ENCODE measurements at places on chromosomes 7 and 10.

GRCh38 chr7:138579671-138580070, 119.6 kb downstream of the TRIM24 start:
- no peak for DNase-seq

DNA sequence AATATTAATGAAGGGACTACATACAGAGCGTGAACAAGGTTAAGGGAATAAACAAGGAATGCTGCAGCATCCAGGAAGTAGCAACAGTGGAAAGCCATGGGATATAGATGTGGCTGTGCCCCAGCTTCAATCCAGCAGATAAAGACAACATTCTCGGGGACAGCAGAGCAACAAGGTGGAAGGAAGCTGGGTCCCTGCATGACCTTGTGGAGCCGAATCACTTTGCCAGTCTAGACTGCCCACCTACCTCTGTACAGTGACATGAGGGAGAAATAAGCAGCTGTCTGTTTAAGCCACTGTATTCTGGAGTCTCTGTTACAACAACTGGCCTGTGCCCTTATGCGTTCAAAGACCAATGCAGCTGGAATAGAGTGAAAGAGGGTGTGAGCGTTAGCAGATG, 30.1 kb upstream of the SAMD8 start:
- DNase-seq: no peak

- no peak for DNase-seq
These were observed 128.4 kb downstream of the ARHGAP22 start for GRCh38 chr10:48476279-48476982.

DNA sequence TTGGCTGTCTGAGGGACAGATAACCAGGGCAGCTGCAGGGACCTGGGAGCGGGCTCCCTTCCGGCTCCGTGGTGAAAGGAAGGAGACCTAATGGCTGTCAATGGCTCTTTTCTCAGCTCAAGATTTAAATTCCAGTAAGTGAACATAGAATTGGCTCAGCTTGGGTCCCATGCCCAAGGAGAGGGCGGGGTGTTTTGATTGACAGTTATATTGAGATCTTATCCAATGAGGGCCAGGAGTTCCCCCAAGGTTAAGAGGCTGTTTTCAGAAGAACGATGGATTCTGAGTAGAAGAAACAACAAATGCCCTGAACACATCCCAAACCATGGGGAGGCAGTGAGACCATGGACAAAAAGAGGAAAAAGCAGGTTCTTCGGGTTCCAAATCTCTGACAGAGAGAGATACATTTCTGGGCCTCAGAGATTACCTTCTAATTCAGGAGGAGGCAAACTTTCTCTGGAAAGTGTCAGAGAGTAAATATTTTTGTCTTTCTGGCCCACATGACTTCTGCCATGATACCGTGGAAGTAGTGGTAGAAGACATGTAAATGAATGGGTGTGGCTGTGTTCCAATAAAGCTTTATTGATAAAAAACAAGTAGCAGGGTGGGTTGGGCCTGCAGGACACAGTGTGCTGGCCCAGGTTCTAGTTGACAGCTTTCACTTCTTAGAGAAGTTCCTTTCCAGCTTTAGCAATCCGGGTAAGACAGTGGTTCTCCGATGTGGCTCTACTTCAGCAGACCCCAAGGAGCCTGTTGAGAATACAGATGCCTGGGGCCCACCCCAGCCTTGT, 219.6 kb downstream of the RPS24 start:
- no peak for DNase-seq

DNA sequence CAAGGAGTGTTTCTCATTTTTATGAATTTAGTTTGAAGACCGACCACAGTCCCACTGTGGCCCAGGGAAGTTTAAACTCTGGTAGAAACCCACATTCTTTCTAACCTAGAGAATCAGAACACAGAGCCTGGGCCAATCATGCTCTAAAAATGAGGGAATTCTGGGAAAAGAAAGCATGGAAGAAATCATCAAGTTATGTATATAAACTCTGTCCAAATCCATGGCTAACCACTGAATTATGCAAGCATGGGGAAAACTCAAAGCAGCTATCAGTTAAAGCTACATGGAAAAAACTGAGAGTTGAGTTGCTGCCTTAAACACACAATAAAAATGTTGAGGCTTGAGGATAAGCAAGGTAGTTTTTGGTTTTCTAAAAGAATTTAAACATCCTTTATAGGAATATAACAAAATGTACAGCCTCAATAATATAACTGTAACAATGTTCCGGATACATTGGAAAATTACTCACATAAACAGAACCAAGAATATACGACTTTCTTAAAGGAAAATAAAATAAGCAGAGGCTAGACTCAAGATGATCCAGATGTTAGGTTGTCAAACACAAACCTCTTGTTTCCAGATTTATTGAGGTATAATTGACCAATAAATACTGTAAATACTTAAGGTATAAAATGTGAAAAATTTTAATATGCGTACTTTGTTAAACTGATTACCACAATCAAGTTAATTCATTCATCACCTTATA, 311.2 kb upstream of the GNAI1 start:
- DNase-seq: no peak

DNA sequence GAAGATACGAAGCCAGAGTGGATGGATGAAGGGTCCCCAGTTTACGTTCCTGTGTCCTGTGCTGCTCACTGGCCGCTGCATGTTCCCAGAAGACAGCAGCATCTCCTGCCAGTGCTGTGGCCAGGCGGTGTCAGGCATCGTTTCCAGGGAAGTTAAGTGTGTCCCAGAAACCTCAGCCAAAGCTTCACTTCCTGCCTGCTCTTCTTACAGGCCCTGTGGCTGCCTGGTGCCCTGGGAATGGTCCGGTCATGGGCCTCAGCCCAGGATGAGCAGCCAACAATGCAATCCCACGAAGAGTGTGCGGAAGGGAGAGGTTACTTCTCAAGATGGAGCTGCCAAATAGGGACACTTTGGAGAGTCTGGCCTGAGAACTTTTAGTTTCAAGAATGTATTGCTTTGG, 99.7 kb upstream of the TARP start:
- no peak for DNase-seq

DNA sequence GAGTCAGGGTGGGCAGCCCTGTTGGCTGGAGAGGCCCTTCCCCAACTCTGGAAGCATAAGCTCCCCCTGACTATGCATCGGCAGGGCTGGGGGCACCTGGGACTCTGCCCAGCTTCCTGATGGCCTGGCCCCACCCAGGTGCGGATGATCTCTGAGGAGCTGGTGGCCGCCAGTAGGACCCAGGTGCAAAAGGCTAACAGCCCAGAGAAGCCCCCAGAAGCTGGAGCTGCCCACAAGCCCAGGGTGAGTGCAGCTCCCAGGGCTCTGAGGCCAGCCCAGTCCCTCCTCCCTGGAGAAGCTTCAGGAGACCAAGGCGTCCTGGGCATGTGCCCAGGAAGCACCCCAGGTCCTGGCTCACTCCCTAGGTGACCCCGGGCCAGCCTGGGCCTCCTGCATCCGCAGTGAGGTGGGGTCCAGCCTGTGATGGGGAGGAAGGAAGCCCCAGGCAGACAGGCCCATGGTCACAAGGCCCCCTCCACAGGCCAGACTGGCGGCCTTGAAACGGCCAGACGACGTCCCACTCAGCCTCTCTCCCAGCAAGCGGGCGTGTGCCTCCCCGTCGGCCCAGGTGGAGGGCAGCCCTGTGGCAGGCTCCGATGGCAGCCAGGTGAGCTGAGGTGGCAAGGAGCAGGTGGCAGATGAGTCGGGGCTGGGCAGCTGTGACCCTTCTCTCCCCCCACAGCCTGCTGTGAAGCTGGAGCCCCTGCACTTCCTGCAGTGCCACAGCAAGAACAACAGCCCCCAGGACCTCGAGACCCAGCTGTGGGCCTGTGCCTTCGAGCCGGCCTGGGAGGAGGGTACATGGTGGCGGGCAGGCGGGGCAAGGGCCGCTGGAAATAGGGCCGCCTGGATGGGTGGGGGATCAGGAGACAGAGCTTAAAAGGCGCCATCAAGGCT, 3.0 kb downstream of the LRWD1 start:
- DNase-seq: no peak

GRCh38 chr10:102753718-102754117, 10.0 kb downstream of the WBP1L start:
- DNase-seq: no peak

- no peak for DNase-seq
These were observed 281.3 kb upstream of the IGFBP3 start for GRCh38 chr7:46202379-46202778.

GRCh38 chr7:91083855-91084644, 180.2 kb upstream of the FZD1 start:
- DNase-seq: no peak

- no peak for DNase-seq
These were observed 116.1 kb upstream of the PALS2 start for GRCh38 chr7:24457219-24457558.

GRCh38 chr7:152103691-152104090, 78.2 kb downstream of the GALNT11 start:
- no peak for DNase-seq

Data from T-helper 9 cell (primary cell).